ENCODE measurements at places on chromosomes 5 and 9.

- no peak for DNase-seq
Observed at GRCh38 chr5:142906863-142907671, 136.9 kb downstream of the ARHGAP26 start.

DNA sequence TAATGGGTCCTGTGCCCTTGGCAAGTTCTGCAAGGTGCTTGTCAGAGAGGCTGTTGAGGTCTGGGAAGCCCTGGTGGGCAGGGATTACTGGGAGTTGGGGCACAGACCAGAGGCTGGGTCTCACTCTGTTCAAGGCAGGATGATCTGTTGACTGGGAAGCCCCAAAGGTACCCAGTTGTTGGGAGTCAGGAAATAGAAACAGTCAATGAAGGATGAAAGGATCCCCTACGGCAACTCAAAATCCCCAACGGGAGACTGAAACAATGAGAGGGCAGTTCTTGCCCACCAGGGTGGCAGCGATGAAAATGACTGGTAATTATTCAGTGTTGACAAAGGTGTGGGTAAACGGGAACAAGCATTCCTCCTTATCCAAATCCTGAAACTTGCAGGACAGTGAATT is 31.2 kb downstream of the BNIP1 start:
- DNase-seq: peak; percentile 38

GRCh38 chr9:8823131-8823895 is 1023.7 kb upstream of the DMAC1 start:
- no peak for DNase-seq

DNA sequence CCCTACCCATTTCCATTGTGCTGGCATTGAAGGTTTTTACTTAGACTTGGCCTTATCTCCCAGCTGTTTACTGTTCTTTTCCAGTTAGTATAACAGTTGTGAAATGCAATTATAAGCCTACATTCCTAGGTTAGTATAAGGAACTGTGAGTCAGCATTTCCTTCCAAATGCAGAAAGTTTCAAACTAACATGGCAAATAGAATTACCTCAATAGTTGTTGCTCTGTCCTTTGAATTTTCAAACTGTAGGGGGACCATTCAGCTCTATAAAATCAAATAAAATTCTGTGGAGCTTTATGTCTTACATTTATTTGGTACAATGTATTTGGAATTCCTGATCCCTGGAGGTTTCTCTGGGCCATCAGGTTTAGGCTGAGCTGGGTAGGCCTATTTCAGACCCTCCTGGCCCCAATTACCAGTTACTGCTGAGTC is 47.2 kb downstream of the ARHGEF28 start:
- DNase-seq: no peak

GRCh38 chr5:138338411-138339090 is 485 bp downstream of the FAM53C start:
- DNase-seq: no peak

DNA sequence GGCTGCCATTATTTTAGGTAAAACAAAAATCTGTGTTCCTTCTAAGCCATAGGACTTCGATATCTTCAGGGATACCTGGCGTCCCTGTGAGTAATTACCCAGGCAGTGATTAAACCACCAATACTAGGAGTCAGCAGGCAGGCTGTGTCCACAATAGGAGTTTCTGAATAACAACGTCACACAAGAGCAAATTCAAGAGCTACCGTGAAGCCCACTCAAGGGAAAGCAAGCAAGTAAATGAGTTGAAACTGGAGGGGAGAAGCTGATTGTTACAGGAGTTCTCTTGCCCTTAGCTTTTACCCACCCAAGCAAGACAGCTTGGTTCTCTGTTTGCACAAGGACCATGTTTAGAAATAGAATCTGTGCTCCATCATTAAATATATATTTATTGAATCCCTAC is 50.8 kb downstream of the SEMA5A start:
- no peak for DNase-seq

GRCh38 chr5:116409591-116410296 is 164.9 kb downstream of the SEMA6A start:
- peak; percentile 49 for DNase-seq

DNA sequence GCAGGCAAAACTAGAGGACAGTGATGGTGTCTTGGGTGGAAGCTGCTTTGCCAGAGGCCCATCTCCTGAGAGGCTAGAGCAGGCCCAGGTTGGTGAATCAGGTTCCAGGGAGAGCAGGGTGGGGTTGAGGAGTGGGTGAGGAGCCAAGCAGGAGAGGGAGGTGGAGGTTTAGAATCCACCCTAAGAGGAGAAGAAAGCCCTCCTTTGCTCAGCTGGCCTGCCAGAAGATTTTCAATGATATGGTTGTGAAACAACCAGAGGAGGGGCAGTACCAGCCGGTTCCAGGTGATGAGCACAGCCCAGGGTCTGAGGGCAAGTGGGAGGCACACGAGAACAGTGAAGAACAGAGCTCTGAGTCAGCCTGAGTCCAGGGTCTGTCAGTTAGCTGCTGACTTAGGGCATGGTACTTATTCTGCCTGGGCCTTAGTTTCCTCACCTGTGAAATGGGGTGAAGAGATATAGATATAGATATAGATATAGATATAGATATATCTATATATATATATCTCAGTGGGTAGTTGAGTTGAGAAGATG is 17.8 kb downstream of the PPARGC1B start:
- DNase-seq: no peak

DNA sequence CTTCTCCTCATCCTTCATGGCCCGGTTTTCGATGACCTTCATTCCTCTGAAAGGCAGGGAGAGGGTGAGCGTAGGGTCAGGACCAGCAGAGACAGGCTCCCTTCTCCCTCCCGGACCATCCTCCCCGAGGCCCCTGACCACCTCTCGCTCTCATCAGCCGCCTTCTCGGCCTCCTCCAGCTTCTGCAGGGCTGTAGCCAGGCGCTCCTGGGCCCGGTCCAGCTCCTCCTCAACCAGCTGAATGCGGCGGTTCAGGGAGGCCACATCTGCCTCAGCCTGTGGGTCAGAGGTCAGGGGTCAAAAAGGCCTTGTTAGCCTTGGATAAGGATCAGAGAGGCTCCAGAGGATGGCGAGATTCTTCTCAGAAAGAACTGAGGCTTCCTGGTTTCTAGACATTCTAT is 4.2 kb downstream of the TPM2 start:
- DNase-seq: no peak

GRCh38 chr5:89946508-89946907 is 463.0 kb downstream of the CETN3 start:
- no peak for DNase-seq

DNA sequence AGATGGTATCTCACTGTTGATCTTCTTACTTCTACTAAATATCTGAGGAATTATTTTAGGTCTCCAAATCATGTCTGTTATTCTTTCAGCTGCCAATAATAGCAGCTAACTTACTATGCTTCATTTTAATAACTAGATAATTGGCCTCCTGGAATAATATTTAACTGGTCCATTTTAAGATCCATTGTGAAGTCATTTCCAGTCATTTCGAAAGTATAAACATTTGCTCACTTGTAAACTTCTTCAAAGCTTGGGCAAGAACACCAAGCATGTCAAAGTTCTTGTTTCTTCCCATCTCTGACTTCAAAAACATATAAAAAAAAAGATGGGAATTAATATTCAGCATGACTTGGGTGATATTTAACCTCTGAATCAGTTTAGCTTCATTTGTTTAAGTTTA is 61.4 kb upstream of the MRPS30 start:
- no peak for DNase-seq

DNA sequence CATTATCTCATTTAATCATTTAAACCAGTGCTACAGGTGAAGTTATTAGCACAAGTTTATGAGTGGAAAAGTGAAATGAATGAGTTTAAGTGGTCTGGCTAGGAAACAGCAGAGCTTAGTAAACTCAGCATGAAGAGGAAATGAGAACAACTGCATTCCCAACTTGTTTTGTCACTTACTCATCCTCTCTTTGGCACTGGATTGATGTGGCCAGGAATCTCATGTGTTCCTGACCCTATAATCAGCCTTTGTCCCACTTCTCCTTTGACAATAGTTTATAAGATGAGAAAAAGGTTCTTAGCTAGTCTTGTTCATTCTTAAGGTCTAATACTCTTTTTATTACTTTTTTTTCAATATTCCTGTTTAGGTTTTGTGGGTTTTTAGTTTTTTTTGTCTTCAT is 559.2 kb upstream of the TLE4 start:
- no peak for DNase-seq

GRCh38 chr5:140609126-140609525 is 23.8 kb downstream of the CD14 start:
- DNase-seq: no peak

DNA sequence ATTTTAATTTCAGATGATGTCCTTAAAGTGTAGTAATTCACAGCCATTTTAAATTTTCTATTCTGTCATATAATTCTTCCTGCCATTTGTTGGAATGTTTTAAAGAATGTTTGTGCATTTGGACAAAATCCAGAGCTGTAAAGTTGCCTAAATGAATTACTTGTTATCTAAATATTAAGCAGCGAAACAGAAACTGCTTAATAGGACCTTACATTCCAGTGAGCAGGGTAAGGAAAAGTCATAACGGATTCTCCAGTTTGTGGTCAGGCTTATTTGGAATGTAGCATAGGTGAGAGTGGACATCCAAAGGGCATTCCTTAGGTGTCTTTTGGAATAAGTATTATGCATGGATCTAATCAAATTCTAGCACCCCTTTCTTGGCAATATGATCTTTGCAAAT is 410.4 kb upstream of the PTPRD start:
- no peak for DNase-seq

GRCh38 chr5:95738834-95739233 is 7.7 kb downstream of the RHOBTB3 start:
- DNase-seq: no peak

GRCh38 chr9:129868872-129869486 is 33.7 kb downstream of the USP20 start:
- no peak for DNase-seq

DNA sequence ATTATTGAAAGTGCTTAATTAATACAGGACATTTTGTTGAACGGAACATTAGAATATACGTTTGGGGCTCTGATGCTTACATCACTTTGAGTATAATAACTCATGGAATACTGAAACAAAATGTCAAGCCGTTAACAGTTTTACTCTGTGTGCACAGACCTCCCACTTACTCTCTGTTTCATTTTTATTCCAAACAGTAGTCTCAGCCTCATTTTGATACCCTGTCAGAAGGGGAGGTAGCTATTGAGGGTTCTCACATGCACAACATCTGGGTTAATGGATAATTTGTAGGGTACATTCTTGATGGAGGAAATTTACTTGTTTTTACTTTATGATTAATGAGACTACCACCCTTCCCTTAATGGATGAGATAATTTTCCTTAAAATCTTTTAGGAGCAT is 59.0 kb downstream of the SCAMP1 start:
- DNase-seq: no peak

DNA sequence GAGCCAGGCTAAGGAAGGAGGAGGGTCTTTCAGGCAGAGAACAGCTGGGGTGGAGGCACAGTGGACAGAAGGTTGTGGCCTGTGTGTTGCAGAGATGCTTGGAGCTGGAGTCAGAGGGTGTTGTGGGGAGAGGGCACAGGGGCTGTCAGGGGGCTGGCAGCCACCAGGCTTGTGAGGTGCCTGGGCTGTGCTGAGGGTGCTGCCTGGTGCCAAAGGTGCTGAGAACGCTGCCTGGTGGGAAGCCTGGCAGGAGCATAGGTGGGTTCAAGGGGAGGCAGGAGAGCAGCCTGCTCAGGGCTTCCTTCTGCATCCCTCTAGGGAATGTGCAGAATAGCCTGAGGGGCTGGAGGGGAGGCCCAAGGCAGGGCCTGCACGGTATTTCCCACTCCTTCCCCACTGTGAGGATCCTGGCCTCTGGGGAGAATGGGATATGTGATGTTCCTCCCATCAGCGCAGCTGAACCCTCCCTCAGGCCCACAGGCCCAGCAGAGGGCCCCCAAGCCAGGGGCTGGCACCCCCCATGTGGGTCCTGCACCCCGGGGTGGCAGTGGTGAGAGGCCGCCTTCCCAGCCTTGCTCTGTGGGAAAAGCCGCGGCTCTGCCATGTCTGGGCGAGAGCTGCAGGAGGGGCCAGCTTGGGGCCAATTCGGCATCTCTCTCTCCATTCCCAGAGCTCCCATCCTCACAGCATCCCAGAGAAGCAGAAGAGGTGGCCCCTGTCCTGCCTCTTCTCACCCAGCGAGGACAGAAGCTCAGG is 76.3 kb downstream of the CACNA1B start:
- DNase-seq: no peak

GRCh38 chr5:52909192-52909591 is 80.0 kb upstream of the ITGA2 start:
- no peak for DNase-seq

DNA sequence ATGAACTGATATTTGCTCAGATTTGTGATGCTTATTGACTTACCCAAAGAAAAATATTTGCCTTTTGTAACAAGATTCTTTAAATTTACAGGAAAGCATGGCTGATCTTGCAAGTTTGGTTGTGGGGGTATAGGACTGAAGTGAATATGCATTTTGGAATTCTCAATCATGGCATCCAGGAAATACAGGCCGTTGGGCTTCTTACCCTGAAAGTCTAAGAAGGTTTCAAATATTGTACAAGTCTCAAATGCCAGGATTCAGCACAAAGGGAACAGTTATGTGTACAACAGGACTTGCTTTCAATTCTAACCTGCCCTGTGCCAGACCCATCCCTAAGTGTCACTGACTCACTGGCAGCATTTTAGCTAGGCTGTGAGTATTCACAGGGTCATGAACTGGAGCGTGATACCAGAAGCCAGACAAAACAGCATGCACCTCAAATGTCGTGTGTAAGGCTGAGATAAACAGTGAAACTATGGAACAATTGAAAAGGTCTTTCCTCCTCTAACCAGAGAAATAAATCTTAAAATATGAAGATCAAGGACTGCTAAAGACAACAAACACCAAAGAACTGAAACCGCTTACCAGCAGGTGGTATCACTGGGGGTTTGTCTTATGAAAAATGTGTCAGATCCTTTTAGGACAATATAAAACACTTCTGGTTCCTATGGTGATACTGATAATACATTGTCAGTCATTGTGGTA is 168.6 kb upstream of the RGMB start:
- no peak for DNase-seq

DNA sequence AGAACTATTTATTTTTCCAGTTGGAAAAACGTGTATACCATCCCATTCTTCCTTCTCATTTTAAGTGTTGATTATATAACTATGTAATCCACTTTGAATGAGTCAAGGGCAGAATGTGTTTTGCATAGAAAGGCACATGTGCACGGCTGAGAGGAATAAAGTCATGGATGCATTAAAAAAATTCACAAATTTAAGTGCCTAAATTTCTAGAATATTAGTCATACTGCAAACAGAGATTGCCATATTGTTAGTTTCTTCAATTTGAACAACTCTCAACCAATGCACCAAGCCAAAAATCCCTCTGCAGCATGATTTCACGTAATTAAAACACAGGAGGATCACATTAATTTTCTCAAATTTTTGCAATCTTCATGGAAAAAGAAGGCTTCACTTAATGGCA is 166.3 kb downstream of the MPDZ start:
- DNase-seq: no peak

DNA sequence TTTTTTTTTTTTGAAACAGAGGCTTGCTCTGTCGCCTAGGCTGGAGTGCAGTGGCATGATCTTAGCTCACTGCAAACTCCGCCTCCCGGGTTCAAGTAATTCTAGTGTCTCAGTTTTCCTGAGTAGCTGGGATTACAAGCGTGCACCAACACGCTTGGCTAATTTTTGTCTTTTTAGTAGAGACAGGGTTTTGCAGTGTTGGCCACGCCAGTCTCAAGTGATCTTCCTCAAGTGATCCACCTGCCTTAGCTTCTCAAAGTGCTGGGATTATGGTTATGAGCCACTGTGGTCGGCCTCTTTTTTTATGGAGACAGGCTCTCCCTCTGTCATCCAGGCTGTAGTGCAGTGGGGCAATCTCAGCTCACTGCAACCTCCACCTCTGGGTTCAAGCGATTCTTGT is 82.9 kb downstream of the RAB24 start:
- DNase-seq: no peak

Data from COR-L47 (cell line).